ENCODE measurements at places on chromosomes 12 and 14.

DNA sequence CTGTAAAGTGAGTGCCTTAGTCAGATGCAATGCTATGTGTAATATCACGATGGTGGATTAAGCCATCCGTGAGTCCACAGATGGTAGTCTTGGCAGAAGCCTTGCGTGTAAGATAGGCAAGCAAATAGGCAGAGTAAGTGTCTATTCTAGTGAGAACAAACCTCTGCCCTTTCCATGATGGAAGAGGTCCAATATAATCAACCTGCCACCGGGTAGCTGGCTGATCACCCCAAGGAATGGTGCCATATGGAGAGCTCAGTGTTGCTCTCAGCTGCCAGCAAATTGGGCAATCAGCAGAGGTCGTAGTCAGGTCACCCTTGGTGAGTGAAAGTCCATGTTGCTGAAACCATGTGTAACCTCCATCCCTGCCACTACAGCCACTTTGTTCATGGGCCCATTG, 371.2 kb upstream of the LRFN5 start:
- no peak for DNase-seq

GRCh38 chr12:91178781-91179180, 3.8 kb downstream of the DCN start:
- no peak for DNase-seq

GRCh38 chr14:87013583-87013982, 979.4 kb downstream of the GALC start:
- DNase-seq, result no peak

DNA sequence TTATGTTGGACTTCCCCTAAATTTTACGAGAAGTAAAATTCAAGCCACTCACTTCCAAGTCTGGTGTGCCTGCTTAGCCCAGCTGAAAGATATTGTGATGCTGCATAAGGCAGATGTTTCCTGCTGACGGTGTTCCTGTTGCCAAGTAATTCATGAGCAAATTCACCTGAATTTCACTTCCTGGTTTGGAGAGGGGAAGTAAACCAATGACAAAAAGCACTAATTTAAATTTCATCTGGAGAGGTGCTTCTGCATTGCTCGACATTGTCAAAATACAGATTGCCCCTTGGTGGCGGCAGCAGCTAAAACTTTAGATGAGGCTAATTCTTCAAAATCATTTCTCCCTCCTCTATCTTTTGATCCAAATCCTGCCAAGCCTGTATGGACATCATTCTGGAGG, 281.1 kb downstream of the AACS start:
- DNase-seq, result no peak

- no peak for DNase-seq
Measured at GRCh38 chr12:64890873-64891468, 66.5 kb downstream of the TBC1D30 start.

DNA sequence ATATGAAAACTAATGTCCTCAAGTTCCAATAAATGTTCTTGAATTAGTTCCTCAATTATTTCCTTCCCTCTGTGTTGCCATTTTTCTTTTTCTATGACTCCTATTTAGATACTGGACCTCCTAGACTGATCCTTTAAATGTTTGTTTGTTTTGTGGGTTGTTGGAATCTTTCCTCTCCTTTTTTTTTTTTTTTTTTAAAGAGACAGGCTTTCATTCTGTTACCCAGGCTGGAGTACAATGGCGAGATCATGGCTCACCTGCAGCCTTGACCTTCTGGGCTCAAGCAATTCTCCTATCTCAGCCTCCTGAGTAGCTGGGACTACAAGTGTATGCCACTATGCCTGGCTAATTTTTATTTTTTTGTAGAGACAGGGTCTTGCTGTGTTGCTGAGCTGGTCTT, 9.6 kb downstream of the PRKAG1 start:
- DNase-seq, result no peak

- DNase-seq, result no peak
Measured at GRCh38 chr12:70190262-70191010, 52.8 kb upstream of the CNOT2 start.

- DNase-seq, result no peak
Measured at GRCh38 chr12:97778111-97778510, 315.5 kb downstream of the RMST start.

DNA sequence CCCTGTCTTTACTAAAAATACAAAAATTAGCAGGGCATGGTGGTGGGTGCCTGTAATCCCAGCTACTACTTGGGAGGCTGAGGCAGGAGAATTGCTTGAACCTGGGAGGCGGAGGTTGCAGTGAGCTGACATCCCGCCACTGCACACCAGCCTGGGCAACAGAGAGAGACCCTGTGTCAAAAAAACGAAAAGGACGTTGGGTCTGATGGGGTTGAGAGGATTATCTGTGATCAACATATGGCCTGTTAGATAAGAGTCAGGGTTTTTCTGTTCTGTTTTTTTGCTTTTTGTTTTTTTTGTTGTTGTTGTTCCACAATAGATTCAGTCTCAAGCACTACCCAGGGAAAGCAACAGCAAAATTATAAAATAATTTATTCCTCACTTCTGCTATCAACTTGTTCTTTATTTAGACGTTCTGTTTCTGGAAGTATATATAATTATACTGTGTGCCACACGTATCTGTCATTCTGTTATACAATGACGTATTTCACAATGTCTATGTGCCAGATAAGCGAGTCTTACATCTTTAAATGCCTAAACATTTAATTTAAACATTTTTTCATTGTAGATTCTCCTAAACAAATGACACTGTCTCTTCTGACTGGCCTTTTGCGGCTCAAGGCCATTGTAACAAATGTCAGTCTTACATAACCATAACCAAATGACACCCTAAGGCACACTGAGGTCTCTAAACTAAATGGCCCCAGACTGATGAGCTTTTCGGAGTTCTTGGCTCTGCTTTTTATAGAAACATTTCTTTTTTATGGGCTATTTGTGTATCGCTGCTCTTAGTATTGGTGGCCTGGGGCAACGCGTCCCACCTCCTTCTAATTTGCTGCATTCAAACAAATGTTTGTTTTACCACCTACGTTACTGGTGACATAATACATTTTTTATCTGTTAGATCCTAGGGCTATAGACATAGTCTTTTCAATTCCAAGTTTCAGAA, 7.2 kb upstream of the P2RX4 start:
- DNase-seq, result no peak

DNA sequence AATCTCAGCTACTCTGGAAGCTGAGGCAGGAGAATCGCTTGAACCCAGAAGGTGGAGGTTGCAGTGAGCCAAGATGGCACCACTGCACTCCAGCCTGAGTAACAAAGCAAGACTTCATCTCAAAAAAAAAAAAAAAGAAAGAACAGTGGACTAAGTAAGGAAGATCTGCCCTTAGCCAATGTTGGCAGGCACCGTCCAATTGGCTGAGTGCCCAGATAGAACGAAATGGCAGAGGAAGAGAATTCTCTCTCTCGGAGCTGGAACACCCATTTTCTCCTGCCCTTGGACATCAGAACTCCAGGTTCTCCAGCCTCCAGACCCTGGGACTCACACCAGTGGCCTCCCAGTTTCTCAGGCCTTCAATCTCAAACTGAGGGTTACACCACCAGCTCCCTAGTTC, 49.9 kb downstream of the ESR2 start:
- DNase-seq, result no peak

DNA sequence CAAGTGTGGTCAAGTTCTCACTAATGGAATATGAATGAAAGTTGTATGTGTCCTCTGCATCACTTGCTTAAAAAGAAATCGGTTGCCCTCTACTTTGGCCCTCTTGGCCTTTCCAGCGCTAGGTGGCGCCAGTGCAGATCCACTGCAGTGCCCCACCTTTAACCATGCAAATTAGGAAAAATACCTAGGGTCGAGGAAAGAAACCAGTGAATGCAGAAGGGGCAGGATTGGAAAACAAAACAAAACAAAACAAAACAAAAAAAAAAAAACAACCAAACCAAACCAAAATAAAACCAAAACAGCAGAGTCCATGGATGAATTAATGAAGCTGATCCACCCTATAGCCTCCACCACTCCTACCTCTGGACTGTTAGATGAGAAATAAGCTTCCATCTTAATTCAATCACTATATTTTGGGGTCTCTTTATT, 12.9 kb upstream of the NEMF start:
- DNase-seq, result peak; percentile 70

DNA sequence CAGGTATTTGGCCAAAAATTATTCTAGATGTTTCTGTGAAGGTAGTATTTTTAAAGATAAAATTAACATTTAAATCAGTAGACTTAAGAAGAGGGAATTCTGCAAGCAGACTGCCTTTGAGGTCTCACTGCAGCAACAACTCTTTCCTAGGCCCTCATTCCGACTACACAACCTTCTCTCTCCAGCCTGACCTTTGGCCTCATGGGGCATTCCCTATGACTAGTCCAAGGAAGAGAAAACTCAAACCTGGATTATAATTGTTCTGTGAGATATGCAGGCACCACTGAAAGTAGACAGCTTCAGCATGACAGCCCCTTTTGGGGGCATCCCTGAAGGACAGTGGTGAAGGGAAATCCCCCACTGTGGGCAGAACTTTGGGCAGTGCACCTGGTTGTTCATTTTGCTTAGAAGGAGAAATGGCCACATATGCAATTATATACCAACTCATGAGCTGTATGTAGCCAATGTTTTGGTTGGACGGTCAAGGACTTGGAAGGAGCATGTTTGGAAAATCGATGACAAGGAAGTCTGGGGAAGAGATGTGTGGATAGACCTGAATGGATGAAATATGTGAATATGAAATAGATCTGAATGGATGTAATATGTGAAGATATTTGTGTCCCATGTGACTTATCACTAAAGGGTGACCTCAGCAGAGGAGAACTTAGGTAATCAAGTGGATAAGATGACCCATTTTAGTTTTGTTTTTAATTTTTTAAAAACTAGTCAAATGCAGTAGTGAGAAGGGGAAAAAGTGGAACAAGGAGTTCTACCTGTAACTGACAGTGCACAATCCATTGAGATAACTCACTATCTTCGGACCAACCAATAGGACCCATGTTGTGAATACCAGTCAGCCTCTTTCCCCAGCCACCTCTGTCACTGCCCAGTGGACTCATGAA, 233.3 kb upstream of the FOXN3 start:
- DNase-seq, result no peak

GRCh38 chr14:99524804-99525698, 43.8 kb downstream of the CCNK start:
- DNase-seq, result no peak

DNA sequence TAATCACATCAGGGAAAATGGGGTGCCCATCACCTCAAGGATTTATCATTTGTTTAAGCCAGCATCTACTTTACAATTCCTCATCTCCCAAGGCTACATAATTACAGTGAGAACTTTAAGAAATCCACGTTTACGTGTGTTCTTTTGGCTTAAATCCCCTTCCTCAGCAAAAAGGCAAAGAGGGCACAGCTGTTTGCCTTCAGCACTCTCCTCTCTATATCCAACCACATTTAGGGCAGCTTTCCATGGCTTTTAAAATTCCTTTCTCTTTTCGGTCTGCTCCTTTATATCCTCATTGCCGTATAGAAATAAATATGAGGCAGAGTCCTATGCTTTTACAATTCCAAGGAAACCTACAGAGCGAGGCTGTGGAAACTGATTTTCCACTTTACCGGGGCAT, 175.9 kb downstream of the EMP1 start:
- DNase-seq, result no peak

DNA sequence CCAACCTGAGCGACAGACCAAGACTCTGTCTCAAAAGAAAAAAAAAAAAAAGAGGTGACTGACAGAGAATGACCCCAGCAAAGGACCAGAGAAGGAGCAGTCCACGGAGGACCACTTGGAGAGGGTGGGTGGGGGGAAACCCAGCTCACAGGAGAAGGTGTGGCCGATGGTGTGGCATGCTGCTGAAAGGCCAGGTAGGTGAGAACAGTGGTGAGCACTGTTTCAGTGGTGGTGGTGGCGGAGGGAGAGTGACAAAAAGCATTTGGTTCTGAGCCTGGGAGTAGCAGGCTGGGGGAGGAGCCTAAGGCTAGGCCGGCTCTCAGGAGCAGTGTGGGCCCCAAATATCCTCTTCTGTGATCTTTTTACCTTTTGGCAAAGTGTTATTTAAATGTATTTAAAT, 63.8 kb downstream of the IRF2BPL start:
- DNase-seq, result no peak

- DNase-seq, result no peak
Measured at GRCh38 chr12:78191611-78192010, 360.9 kb downstream of the NAV3 start.

DNA sequence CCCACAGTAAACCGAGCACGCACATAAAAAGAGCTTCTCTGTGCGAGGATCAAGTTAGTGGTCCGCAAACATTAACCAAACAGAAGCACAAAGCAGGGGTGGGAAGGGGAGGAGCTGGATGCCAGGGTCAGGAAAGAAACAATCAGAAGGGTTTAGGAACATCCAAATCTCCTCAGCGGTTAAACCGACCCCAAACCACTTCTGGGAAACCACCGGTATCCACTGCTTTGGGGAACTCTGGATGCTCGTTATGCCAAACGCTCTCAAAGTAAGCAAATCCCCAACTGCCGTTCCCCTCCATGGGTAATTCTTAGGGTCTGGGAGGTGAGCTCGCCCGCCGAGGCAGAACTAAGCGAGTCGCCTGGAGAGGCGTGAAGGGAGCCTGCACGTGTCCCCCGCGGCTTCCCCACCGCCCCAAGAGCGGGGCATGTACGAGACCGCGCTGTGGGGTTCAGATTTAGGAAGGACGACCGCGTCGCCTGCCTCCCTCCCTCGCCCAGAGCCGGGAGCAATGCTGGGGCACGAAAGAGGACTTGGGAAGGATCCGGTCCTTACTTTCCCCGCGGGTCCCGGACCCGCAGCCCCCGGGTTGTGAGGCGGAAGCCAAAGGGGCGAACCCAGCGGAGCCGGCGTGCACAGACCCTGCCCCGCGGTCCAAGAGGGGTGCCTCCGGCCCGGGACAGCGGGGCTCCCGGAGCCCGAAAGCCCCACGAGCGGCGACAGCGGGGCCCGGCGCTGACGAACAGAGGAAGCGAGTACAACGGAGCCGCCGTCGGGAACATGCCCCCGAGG, 711 bp downstream of the SBNO1 start:
- DNase-seq, result peak; percentile 12

DNA sequence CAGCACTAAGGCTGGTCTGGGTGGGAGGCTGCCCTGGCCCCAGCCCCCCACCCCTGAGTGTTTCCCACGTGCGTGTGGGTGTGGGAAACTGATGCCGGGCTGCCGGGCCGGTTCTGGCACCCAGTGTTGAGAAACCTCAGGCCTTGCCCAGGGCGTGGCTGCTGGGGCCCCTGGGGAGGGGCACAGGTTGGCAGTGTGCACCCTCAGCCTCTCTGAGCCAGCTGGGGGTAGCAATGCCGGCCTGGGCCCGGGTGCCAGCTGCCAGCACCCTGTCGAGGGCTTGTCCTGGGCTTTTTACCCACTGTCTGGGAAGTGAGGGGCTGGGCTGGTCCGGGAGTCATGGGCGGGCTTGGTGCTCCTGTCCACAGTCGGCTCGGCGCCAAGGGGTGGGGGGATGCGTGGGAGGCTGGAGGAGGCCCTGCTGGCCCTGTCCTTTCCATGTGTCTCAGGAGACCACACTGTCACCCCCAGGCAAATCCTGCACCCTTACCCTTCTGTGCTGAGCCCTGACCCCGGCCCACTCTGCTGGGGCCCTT, 15.7 kb downstream of the ASPG start:
- no peak for DNase-seq

- no peak for DNase-seq
Measured at GRCh38 chr14:49691031-49691430, 1.9 kb upstream of the KLHDC1 start.

- no peak for DNase-seq
Measured at GRCh38 chr14:68630081-68630571, 162.7 kb downstream of the ZFP36L1 start.

GRCh38 chr14:24058951-24059475, 7.2 kb downstream of the CARMIL3 start:
- no peak for DNase-seq
